KG1 (cell line): ENCODE measurements at places on chromosomes 12 and 14.

GRCh38 chr12:65229441-65229840 lies 49.0 kb upstream of the MSRB3 start:
- no peak for DNase-seq

GRCh38 chr12:4111010-4111409 lies 162.6 kb upstream of the CCND2 start:
- DNase-seq: no peak

DNA sequence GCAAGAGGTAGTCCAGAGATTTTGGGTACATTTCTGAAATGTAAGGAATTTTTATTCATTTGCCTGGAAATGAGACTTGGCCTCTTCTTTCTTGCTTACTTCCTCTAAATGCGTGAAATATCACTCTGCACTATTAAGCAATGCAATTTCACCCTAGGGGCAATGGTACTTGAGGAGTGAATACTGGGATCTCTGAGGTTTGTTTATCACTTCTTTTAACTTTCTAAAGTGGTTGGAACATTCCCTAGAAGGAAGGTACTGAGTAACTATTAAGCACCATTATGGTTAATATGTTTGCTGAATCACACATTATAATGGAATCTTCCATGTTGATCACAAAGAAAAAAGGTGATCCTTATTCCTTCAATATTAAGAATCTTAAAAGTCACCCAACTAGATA lies 120.9 kb upstream of the CAND1 start:
- DNase-seq: no peak

DNA sequence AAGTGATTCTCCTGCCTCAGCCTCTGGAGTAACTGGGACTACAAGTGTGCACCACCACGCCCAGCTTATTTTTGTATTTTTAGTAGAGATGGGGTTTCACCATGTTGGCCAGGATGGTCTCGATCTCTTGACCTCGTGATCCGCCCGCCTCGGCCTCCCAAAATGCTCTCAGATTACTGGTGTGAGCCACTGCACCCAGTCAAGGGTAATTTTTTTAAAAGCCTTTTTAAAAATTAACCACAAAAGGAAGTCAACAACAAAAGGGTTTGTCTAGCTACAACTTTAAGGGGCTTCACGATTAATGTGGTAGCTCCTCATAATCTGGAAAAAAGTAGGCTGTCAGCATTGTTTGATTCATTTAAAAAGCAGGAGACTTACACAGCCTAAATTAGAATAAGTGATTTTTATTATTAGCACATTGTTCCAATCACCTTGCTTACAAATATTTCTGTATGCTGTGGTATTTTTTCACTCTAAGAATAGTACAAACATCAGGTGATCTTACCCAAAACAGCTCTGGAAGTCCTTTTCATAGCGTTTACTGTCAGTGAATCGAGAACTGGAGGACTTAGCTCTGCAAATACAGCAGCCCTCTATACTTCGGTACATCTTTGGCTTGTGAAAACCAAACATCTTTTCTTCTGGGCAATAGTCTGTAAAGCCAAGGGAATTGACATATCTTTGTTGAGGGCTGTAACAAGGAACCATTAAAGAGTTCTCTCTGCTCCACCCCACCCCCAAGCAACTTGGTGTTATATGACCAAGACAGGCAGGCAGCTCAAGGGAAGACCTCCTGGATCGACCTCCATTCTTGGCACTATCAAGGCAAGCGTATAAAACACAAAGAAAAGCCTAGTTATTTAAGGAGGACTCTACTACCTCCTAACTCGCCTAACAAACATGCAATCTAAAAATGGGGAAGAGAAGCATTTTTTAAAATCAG lies 28.1 kb downstream of the SINHCAF start:
- DNase-seq: no peak

DNA sequence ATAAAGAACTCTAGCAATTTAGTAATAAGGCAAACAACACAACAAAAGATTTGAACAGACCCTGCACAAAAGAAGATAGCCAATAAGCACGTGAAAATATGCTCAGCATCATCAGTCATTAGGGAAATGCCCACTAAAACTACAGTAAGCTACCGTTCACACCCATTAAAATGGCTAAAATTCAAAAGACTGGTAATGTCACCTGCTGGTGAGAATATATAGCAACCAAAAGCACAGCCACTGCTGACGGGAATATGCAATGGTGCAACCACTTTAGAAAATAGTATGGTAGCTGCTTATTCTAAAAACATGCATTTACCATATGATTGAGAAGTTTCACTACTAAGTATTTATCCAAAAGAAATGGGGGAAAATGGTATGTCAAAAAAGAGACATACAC lies 74.9 kb downstream of the DPF3 start:
- no peak for DNase-seq
